ENCODE measurements at places on chromosomes 1 and 21.
A peak's percentile ranks its signal among the peaks of the same experiment; 100 is the strongest.

DNA sequence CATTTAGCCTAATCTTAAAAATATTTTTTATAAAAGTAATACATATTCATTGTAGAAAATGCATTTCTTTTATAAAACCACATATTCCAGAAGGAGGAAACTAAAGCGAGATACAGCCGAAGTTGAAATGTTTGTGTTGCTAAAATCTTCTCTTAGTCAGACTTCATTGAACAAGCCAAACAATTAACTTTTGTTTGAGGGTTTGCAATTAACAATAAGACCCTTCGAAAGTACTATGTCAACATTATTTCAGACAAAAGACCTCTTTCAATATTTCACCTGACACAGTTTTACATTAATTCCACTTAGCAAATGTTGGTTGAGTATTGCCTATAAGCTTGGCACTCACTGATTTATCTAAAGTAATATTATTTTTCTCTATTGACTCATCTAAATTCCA is 354.0 kb upstream of the ADAMTS5 start:
- DNase-seq = no peak

GRCh38 chr1:187634940-187635339 is 806.2 kb downstream of the PLA2G4A start:
- DNase-seq = no peak

DNA sequence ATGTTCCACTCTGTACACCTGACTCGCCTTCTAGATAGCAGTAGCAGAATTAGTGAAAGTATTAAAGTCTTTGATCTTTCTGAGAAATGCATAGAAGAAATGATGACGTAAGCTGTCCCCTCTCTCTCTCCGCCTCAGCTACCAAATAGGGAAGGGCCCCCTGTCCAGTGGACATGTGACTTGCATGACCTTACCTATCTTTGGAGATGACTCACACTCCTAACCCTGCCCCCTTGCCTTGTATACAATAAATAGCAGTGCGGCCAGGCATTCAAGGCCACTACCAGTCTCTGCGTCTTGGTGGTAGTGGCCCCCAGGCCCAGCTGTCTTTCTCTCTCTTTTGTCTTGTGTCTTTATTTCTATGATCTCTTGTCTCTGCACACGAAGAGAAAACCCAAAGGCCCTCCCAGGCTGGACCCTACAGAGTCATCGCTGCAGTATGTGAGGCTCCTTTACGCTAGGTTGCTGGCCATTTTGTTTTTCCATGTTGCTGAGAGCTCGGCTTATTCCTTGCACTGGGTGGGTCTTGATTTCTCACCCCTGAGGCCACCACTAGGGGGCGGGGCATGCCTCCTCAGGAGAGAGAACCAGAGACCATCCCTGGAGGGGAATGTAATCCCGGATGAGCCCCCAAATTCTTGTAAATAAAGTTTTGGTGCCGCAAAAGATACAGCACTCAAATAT is 16.0 kb upstream of the ZBTB8B start:
- DNase-seq = peak; percentile 70

DNA sequence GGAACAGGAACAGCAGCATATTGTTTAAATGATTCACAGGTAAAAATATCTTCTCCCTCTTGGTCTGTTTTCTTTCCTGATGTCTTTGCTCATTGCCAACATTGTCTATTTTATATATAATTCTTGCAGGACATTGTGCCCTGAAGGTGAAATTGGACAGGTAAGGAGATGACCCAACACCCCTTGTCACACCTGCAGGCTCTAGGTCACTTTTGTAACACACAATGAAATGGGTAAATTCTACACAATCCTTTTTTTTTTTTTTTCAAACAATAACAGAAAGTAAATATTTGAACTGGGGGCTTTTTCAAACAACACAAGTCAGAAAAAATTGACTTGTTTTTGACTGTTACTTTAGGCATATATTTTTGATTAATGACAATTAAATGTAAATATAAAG is 62.9 kb upstream of the ERG start:
- DNase-seq = no peak

- no peak for DNase-seq
Measured at GRCh38 chr21:45393021-45393420, 11.9 kb upstream of the COL18A1 start.

DNA sequence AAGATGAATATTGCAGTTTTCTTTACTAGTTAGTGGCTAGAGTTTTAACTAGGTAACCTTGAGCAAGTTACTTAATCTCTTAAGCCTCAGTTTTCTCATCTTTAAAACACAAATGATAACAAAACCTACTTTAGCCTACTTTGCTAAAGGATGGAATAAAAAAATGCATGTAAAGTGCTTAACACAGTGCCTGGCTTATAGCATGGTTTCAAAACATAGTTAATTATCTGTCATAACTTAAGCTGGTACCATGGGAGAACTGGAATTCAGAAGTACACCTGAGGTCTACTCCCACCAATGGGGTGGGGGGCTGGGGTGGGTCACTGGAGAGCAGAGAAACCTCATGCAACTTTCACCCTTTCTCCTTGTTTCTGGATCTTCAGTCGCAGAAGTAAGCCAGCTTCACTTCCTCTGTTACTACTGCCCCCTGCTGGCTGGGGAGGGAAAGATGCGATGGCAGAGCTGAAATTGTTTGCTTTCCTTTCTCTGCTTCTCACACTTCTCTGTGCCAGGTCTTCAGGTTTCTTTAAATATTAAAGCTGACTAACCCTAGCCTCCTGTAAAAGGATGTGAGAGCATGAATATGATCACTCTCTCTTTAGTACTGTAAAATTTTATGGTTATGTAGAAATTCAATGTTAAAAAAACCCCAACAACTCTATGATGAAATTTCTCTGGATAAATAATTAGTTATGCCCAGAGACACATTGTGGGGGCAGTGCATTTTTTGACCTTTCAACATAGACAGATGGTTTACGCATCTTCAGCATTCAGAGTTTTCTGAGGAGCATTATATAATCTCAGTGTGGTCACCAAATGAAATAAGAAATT is 324.2 kb downstream of the HLX start:
- DNase-seq = peak; percentile 80

DNA sequence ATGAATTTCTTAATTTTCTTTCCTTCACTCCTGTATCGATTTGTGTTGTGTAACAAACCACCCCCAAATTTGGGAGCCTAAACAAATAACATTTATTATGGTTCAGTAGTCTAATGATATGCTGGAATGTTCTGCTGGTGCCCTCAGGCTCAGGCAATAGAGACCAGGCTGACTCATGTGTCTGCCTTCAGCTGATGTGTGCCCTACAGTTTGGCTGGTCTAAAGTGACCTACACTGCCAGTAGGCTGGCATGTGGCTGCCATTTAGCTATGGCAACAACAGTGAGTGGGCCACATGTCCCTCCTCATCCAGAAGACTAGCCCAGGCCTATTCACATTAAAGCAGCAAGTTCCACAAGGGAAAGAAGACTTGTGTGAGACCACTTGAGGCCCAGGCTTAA is 115.8 kb downstream of the PTPRC start:
- DNase-seq = no peak

GRCh38 chr1:1788646-1789431 is 10.6 kb upstream of the NADK start:
- DNase-seq = no peak

GRCh38 chr1:234934611-234935033 is 194.0 kb downstream of the TOMM20 start:
- no peak for DNase-seq

GRCh38 chr1:107138767-107139445 is 1.9 kb upstream of the NTNG1 start:
- DNase-seq = no peak

DNA sequence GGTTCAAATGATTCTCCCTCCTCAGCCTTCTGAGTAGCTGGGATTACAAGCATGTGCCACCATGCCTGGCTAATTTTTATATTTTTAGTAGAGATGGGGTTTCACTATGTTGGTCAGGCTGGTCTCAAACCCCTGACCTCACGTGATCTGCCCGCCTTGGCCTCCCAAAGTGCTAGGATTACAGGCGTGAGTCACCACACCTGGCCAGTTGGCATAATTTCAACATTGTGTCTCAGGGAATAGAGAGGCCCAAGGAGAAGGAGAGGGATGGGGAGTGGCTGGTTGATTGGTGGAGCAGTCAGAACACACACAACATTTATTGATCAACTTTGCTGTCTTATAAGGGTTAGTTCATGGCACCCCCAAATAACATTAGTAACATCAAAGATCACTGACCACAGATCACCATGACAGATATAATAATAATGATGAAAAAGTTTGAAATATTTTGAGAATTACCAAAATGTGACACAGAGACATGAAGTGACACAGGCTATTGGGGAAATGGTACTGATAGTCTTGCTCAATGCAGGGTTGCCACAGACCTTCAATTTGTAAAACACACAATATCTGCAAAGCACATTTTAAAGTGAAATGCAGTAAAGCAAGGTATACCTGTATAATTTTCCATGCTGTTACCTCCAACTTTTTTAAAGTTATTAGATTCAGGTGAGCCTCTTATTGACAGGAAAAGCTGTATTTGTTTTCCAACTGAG is 15.8 kb upstream of the CYB5R1 start:
- DNase-seq = no peak

DNA sequence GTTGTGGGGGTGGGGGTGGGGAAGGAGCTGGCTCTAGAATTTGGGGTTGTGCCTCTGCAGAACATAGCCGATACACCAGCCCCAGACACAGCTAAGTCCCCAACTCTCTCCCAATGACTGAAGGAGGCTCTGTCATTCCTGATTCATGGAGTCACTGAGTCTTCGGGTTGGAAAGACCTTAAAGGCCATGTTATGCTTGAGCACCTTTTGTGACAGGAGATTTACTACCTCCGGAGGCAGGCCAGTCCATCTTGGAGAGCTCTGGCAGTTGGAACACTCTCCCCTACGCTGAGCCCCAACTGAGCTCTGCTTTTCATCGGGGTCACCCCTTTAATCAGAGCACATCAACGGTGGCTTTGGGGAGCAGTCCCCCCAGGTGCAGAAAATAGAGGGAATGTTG is 284.4 kb upstream of the GJB5 start:
- no peak for DNase-seq

DNA sequence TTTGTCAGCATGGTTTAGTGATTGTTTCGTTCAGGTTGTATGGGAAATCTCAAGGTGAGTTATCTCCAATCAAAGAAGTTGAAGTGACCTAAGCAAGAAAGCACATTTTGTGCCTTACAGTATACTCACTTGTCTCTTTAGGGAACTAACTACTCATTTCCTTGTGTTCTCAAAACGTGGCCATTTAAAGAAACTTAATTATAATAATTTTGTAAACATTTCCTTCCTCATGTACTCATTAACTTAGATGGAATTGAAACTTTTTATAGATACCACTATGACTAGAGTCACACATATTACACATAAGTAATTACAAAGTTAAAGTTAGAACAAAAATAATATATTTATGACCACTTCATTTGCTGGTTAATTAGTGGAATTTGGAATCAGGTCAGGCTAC is 552.6 kb downstream of the MRPL39 start:
- no peak for DNase-seq

DNA sequence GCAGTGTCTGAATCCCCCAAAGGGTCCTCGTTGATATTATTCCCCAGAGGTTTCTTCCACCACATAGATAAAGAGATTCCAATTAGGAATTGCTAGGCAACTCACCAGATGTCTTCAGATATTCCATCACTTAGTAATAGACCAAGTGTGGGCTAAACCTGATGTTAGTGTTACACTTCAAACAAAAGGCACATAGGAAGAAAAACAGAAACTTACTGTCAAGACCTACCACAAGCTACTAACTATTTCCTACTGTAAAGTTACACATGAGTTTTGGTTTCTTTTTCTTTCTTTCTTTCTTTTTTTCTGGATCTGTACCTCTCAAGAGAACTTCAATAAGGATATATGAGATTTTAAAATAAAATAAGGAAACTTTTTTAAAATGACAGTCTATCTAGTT is 879.1 kb upstream of the NEGR1 start:
- DNase-seq = no peak

- DNase-seq = no peak
Measured at GRCh38 chr21:24110846-24111245, 1496.4 kb downstream of the MRPL39 start.

DNA sequence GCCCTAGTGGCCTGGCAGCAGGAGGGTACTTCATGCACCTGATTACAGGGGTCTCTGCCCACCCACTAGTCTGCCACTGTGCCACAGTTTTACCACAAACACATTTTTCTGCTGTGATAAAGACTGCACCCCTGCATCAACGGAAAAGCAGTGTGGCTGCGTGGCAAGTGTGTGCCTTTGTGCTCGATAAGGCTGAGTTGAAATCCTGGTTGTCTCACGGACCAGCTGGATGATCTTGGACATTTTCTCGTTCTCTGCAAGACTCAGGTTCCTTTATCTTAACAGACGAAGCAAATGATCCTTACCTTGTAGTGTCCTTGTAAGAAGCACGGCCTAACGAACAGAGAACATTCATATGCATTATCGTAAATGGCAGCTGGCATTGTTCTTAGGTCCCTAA is 10.2 kb downstream of the GRHL3 start:
- no peak for DNase-seq

DNA sequence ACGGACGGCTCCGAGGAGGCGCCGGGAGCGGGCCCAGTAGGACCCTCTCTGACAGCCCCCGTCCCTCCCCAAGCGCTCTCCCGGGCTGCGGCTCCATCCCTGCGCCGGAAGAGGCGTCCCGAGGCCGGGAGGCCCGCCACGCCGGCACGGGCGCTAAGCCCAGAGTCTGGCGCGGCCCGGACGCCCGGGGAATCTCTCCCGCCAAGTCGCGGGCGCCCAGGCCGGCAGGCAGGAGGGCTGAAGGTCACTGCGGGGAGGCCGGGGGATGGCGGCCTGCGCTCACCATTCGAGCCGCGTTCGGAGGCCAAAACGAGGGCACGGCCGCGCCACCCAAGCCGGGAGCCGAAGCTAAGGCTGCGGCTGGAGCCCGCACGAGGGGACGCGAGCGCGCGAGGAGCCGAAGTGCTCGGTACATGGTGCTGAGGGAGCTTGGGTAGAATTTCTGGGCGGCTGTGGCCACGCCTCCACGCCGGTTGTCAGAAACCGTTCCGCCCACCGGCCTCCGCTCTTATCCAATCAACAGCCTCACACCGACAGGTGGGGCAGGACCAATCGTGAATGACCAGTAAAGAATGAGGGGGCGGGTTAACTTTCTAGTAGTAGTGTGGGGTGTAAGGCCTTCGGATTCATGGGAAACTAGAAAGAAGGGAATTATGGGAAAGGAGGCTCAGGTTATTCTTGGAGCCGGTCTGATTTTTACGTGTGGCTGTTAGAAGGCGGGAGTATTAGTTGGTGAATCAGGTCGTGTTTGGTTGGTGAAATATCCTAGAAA is at the start of gene FH:
FH (minus strand) TSS at position 448 of the 772 bp plus-strand sequence; CDS start at position 415, 33 bp downstream.
- peak; percentile 98 for DNase-seq

- no peak for DNase-seq
Measured at GRCh38 chr1:29520571-29521437, 284.5 kb downstream of the PTPRU start.

DNA sequence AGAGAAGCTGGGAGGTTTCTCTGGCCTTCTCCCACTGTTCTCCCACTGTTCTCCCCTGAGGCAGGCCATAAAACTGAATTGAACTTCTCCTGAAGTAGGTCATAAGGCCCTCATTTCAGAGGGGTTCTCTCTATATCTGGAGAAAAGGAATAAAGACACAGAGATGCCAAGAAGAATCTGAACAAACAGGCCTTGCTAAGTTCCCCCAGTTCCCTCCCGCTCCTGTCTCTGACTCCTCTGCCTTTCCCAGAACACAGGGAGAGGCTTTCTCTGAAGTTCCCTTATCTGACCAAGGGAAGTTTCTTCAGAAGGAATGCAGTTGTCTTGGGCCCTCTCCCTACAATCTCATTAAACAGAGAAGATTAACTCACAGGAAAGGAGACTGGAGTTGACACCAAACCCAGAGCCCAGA is 83.4 kb downstream of the SLC16A1 start:
- no peak for DNase-seq

Measured in NT2/D1 (cell line).